ENCODE measurements at places on chromosomes 6 and 20.
A peak's percentile ranks its signal among the peaks of the same experiment; 100 is the strongest.

- no peak for DNase-seq
Observed at GRCh38 chr6:143117108-143117507, 56.4 kb downstream of the AIG1 start.

- DNase-seq, result no peak
Observed at GRCh38 chr6:29907637-29908340, 34.5 kb upstream of the HLA-A start.

DNA sequence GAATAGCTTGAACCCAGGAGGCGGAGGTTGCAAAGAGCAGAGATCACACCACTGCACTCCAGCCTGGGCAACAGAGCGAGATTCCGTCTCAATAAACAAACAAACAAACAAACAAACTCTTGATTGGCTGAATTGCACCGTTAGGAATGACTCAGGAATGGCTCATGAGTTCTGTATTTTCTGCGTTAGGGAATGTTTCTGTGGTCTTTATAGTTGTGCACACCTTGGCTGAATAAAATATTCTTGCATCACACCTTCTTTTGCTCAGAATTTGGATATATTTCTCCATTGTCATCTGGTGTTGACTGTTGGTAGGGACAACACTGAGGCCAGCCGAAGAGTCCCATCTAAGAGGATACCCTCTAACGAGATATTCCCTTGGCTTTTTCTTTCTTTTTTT, 19.6 kb upstream of the PI16 start:
- DNase-seq, result no peak

DNA sequence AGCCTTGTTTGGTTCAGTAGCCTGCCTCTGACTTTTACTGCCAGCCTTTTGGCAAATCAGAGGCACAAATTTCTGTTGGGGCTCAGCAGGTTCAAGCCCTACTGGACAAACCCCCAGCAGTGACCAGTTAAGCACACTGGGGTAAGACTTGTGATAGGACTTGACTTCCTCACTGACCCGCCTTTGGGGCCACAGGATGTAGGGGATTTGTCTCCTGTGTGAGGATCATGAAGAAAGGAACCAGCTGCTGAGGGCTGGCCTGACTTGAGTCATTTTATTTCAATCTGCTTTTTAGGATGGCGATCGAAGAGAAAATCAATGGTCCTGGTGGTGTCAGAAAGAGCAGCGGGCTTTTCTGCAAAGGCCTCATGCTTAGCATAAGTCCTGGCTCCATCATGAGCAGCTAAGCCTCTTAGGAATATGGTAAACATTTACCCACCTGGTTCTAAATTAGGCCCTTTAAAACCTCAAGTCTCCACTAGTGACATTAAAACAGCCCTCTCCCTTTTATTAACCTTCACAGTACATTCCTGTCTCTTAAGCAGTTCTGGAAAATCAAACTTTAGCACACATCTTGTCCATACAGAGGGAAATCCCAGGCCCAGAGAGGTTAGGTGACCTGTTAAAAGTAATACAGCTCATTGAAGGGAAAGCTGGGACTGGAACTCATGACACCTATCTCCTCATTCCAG, 16.6 kb downstream of the CHMP4B start:
- DNase-seq, result no peak

DNA sequence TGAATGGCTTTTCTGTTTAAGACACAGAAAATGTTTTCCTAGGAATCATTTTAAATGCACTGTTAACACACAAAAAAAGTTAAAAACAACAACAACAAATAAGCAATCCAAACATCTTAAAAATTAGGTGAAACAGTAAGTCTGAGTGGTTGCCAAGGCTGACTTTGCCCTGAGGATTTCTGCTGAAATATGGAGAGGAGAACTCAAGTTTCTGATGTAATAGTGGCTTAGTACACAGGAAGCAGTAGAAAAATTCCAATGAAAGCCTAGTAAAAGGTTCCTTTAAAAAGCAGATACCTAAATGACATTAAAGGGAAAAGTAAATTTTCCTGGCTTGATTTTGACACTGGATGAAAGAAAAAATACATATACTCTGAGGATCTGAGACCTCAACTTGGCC, 184.2 kb downstream of the EPM2A start:
- DNase-seq, result no peak

DNA sequence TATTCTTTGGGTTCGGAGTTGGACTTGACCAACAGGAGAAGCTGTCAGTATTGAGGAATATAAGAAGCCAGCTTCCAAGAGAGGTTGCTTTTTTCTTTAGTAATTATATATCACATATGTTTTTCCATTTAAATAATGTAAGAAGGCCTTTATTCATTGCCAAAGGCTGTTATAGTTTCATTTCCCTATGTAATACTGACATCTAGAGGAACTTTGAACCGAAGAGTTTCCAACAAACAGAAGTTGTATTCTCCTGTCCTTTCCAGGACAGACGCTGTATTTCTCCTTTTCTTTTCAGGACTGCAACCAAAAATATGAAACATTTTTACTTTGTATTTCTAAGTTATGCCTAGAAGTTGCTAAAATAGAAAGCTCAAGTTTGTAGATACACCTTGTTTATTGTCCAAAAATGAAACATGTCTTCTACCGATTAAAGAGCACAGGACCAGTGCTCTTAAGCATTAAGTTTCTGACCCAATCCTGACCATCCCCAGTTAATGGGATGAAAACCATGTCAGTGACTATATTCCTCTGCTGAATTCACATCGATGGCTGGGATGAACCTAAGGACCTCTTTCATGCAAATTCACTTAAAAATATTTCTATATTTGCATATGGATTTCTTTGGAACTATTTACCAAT, 55.1 kb downstream of the MYLK4 start:
- DNase-seq, result no peak

DNA sequence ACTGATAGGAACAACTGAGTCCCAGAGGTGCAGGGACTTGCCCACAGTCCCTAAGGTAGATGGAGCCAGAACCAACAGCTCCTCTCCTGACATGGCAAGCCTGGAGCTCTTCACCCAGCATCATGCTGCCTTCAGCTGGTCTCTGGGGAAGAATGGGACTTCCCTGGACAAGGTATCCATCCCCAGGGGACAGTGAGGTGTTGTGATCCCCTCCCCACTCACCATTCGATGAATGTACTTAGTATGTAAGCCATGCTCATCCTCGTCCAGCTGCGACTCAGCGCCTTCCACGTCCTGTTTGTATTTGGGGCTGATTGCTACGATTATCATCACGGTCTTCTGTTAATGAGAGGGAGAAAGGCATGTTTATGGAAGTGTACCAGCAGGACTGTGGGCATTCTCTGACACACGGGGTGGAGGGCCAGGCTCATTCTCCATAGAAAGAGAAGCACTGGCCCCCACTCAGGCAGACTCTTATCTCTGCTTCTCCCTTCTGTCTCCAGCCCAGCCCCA, 39.4 kb downstream of the TRAF3IP2 start:
- no peak for DNase-seq

GRCh38 chr6:33962246-33963027, 158.6 kb upstream of the MLN start:
- DNase-seq, result peak; percentile 15

DNA sequence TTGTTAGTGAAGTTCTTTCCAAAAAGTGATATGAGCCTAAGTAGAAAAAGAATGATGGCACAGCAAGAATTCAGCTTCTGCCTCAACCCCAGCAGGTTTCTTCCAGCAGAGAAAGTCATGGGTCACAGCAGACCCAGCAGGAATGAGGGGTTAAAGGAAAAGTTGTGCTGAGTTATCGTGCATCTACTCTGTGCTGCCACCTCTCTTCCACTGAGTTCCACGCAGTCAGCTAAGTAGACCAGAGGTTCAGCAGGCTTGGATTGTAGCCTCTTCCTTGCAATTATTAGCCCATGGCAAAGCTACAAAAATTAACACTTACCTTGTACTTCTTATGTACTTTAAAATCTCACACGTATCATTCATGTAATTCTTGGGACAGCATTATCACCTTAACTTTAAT, 510.8 kb downstream of the PTPRT start:
- DNase-seq, result no peak

GRCh38 chr6:35280903-35281302, 16.7 kb upstream of the DEF6 start:
- no peak for DNase-seq

DNA sequence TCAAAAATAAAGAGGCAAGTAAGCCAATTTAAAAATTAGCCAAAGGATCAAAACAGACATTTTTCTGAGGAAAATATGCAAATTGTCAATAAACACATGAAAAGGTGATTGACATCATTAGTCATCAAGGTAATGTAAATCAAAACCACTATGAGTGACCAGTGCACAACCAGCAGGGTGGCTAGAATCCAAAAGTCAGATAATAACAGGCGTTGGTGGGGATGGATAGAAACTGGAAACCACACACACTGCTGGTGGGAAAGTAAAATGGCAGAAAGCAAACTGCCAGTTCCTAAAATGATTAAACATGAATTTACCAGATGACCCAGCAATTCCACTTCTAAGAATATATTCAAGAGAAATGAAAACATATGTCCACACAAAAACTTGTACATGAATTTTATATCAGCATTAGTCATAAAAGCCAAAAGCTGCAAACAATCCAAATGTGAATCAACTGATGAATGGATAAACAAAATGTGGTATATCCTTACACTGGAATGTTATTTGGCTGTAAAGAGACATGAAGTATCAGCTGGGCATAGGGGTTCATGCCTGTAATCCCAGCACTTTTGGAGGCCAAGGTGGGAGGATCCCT, 74.8 kb upstream of the MBOAT1 start:
- no peak for DNase-seq

DNA sequence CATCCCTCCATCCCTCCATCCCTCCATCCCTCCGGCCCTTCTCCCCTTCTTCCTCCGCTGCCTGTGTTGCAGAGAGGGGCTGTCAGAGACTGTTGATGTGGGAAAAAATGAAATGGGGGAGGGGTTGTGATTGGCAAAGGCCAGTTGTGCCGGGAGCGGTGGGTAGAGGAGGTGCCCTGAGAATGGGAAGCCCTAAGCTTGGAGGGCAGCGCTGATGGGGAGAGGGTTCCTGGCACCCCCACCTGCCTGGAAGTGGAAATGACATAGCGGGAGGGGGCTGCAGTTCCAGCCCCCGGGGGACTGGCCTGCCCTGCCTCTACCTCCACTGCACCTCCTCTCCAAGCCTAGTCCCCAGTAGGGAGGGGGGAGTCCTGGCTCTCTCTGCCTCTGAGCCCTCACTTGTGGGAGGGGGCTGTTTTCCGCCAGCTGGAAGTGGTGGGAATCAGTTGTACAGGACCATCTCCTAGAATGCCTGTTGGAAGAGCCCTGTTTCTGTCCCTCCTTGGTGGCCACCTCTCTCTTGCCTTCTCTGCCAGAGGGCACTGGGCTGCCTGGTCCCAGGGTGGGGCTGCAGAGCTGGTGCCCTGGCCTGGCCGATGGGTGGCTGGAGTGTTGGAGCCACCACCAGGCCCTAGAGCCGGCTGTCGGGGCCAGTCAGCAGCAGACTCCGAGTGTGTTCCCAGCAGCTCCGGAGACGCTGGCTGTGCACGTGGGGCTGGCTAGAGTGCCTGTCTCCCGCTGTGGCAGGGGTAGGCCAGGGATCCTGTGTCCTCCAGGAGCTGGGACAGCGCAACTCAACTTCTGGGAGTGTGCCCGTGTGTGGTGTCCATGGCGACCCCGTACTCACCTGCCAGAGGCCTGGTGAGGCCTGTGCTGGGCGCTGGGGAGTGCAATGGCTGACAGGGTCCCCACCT, 1.5 kb downstream of the DLGAP4 start:
- no peak for DNase-seq

DNA sequence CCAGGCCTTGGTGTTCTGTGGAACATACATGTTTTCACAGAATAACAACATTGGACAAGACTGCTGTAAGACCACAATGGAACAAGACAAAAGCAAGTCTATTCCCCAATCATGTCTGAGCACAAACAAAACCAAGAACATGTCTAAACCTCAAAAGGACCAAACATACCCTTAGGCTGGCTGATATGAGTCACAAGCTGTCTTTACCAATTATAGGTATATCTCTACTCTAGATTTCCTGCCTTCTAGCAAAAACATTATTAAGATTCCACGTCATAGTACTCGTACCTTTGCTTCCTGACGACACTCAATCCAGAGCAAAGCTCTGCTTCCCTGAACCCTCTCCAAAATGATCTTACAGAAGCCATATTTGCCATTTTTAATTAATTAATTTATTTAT, 15.4 kb upstream of the L3MBTL1 start:
- DNase-seq, result no peak

DNA sequence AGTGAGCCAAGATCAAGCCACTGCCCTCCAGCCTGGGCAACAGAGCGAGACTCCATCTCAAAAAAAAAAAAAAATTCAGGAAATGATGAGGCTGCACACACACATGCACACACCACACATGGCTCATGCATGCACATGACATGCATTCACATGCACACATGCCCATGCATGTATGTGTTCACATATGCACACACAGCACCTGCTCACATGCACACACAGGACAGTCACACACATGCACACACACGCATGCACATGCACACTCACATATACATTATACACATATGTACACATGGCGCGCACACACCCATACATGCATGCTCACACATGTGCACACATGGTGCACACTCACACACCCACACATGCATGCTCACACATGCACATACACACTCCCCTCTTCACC, 22.5 kb downstream of the RIPOR3 start:
- DNase-seq, result no peak

GRCh38 chr20:34549291-34549928, 9.1 kb upstream of the MAP1LC3A start:
- DNase-seq, result no peak

DNA sequence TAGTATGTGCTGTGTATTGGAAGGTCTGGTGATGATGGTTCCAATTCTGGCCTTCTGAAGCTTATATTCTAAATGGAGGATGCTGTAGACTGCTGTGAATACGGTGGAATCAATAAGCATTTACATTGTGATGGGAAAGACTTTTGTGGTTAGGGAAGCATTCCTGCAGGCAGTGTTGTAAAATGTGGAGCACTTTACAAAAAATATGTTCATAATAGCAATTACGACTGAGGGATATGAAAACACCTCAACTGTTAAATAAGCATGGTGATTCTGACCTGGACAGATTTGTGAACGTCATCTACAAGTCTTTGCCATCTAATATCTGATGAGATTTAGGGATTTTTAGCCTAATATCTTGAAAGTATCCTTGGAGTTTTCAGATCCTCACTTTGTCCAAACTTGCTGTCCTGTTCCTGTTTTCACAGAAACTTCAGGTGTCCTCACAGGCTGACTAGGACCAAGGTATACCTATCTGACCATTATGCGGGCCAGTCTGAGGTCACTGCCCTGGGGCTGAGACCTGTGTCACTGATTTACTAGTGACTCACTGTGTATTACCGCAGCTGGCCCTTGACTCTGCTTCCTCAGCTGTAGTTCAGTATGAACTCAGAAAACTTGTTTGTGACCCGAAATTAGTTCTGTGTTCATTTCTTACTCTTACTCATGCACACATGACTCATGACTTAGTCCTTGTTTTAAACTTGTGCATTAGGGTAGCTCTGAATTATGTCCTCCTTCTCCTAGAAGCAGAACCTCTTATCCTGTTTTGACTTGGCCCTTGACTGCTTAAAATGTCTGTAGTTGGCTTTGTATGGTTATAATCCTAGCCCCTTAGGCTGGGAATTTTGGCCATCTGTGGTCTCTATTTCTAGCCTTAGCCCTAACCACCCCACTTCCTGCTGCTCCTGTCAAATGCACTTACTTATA, 343.0 kb downstream of the CDKAL1 start:
- peak; percentile 45 for DNase-seq

- no peak for DNase-seq
Observed at GRCh38 chr20:58213121-58213520, 15.3 kb downstream of the ANKRD60 start.

Data from stimulated activated CD4-positive, alpha-beta T cell treated with anti-CD3 and anti-CD28 coated beads, Interleukin-1b, Interleukin-23, amount 100 ng/mL, for 48 hours (primary cell).